Activated naive CD8-positive, alpha-beta T cell treated with anti-CD3 and anti-CD28 coated beads, Interleukin-2, amount 10 ng/mL, durations not matched to agents 7 days and 5 days (primary cell): ENCODE measurements at places on chromosomes 2 and 18. TPM values are rescaled to one million over a fixed set of nuclear protein-coding genes. Genes with fewer than 3 reads are reported as not detected.

GRCh38 chr2:1156531-1156930, 205.9 kb downstream of the SNTG2 start:
- H3K4me3 ChIP-seq: no peak overlapping the region
- no peaks in the 10 kb centered on the region for H3K4me1 ChIP-seq
- DNase-seq: no peak
- no peak overlapping the region for H3K27ac ChIP-seq

DNA sequence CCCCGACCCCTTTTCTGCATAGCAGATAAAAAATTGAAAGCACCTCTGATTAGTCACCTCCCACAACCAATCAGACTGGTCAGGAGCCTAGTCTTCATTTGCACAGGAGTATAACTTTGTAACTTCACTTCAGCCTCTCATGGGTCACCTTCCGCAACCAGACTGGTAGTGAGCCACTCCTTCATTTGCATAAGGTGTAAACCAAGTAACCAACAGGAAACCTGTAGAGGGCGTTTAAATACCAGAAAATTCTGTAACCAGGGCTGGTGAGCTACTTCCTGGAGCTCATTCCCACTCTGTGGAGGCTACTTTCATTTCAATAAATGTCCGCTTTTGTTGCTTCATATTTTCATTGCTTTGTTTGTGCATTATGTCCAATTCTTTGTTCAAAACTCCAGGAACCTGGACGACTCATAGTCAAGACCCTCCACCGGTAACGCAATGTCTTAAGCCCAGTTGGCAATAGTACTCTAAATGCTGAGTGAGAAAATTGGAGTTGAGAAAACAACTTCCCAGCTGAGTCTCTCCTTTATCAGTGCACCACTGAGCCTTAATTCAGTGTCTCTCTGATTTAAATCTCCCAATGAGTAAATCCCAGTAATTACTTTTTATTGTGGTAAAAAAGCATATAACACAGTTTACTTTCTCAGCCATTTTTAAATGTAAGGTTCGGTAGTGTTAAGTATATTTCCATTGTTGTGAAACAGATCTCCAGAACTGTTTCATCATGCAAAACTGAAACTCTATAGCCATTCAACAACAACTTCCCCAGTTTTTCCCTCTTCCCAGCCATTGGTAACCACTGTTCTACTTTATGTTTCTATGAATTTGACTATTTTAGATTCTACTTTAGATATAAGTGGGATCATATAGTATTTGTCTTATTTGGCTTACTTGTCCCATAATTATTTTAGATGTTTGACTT, 392.7 kb upstream of the SLC8A1 start:
- no peak overlapping the region for H3K27ac ChIP-seq
- peaks cover 2% of the 10 kb centered on the region for H3K4me1 ChIP-seq
- H3K4me3 ChIP-seq: no peak overlapping the region
- no peaks in the 10 kb centered on the region for H3K36me3 ChIP-seq
- DNase-seq: no peak

- H3K4me1 ChIP-seq: no peaks in the 10 kb centered on the region
- no peak for DNase-seq
- no peak overlapping the region for H3K4me3 ChIP-seq
Observed at GRCh38 chr18:38033282-38033681, 467.7 kb upstream of the CELF4 start.

GRCh38 chr2:231212329-231212845, 14.0 kb downstream of the ARMC9 start:
- peaks cover 3% of the 10 kb centered on the region for H3K4me1 ChIP-seq
- no peaks in the 10 kb centered on the region for H3K36me3 ChIP-seq
- DNase-seq: no peak
- no peaks in the 10 kb centered on the region for H3K27me3 ChIP-seq

DNA sequence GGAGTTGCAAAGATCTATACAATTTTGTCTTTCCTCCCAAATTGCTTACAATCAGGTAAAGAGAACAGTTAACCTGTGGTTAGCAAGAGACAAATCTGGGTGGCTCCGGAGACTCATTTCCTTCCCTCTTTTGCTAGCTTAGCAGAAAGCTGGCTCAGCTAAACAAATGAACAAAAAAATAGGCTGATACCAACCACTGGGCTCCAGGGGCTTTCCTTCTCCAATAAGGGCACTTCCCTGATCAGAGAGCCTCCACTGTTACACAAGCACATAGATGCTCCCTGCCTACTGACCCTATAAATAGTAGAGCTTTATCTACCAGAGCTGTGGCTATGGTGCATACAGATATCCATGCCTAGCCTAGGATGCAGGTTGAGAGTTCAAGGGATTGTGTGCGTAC, 90.1 kb upstream of the ARL5A start:
- no peak for DNase-seq
- H3K27ac ChIP-seq: no peak overlapping the region
- H3K36me3 ChIP-seq: no peaks in the 10 kb centered on the region
- no peaks in the 10 kb centered on the region for H3K4me1 ChIP-seq
- H3K4me3 ChIP-seq: no peak overlapping the region

GRCh38 chr2:130371723-130372054, 15.8 kb downstream of the PTPN18 start:
- peak overlapping the region; percentile 95 for H3K4me3 ChIP-seq
- no peak for DNase-seq
- H3K27me3 ChIP-seq: peaks cover 16% of the 10 kb centered on the region
- peak overlapping the region; percentile 96 for H3K27ac ChIP-seq
- H3K36me3 ChIP-seq: peaks cover 27% of the 10 kb centered on the region
- peaks cover 46% of the 10 kb centered on the region for H3K4me1 ChIP-seq

DNA sequence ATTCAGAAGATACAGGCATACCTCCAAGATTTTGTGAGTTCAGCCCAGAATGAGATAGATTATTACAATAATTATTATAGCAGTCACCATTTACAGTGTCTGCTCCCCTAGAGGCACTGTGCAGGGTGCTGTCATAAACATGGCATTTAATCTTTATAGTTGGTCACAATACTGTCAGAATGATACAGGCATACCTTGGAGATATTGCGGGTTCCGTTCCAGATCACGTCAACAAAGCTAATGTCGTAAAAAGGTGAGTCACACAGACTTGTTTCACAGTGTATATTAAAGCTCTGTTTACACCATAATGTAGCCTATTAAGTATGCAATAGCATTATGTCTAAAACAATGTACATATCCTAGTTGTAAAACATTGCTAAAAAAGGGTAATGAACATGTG, 45.6 kb downstream of the ZRANB3 start:
- DNase-seq: no peak
- no peaks in the 10 kb centered on the region for H3K4me1 ChIP-seq
- no peaks in the 10 kb centered on the region for H3K27me3 ChIP-seq
- H3K4me3 ChIP-seq: no peak overlapping the region

Gene LBX2
- total RNA-seq: 1.2 TPM

Gene NMS
- total RNA-seq: not detected
